Breast epithelium (tissue), 4 donors: ENCODE measurements at places on chromosomes 7 and 10. TPM values are rescaled to one million over a fixed set of nuclear protein-coding genes. Genes with fewer than 3 reads are reported as not detected.

GRCh38 chr10:111785921-111786320 lies 397.6 kb downstream of the GPAM start:
- H3K27ac ChIP-seq: no peak overlapping the region
- H3K4me3 ChIP-seq: no peak overlapping the region
- no peaks in the 10 kb centered on the region for H3K27me3 ChIP-seq
- H3K36me3 ChIP-seq: no peaks in the 10 kb centered on the region
- H3K4me1 ChIP-seq: no peaks in the 10 kb centered on the region

The ACTL6B gene
- not detected for total RNA-seq

GRCh38 chr10:12195281-12195602 lies 449 bp downstream of the NUDT5 start:
- H3K27ac ChIP-seq: peak overlapping the region; percentile 91
- H3K36me3 ChIP-seq: no peaks in the 10 kb centered on the region
- no peaks in the 10 kb centered on the region for H3K4me1 ChIP-seq
- peak overlapping the region; percentile 84 for H3K4me3 ChIP-seq
- no peaks in the 10 kb centered on the region for H3K27me3 ChIP-seq
- DNase-seq: no peak

DNA sequence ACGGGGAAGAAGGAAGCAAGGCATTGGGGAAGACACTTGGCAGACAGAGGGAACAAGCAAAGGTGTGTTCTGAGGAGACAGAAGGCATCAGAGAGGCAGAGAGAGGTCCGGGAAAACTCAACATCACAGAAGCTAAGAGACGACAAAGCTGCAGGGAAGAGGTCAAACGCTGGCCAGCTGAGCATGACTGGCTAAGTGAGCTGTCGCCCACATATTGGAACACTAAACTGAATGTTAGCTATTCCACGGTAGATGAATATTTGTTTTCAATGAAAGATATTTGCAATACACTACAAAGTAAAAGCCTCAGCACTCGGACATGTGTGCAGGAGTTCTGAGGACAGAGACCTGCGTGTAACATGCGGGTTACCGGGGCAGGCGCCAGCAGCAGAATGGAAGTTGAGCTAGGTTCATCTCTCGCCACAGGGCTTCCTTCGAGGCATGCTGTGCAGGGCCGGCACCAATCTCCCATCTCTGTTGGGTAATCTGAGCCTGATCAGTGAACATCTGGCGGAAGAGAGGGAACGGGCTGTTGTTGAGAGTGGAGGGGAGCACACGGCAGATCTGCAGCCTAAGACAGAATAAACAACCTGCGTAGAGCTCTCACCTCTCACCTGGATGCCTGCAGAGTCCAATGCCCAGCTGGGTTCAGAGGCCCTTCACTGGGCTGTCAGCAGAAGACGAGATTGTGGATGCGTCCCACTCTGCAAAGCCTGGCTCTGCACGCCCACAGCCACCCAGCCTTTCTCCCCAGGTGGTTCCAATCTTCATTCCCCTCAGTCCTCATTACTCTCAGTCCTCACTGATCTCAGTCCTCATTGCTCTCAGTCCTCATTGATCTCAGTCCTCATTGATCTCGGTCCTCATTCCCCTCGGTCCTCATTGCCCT lies 35.9 kb downstream of the INSIG1 start:
- no peaks in the 10 kb centered on the region for H3K36me3 ChIP-seq
- H3K27ac ChIP-seq: no peak overlapping the region
- H3K4me3 ChIP-seq: no peak overlapping the region
- H3K27me3 ChIP-seq: no peaks in the 10 kb centered on the region
- no peaks in the 10 kb centered on the region for H3K4me1 ChIP-seq
- DNase-seq: no peak

GRCh38 chr10:37856881-37857286 lies 526 bp downstream of the ZNF248 start:
- peak; percentile 24 for DNase-seq
- H3K4me3 ChIP-seq: peak overlapping the region; percentile 78
- H3K4me1 ChIP-seq: no peaks in the 10 kb centered on the region
- peak overlapping the region; percentile 100 for H3K27ac ChIP-seq
- H3K36me3 ChIP-seq: no peaks in the 10 kb centered on the region

- no peak overlapping the region for H3K4me3 ChIP-seq
- H3K4me1 ChIP-seq: no peaks in the 10 kb centered on the region
- H3K27ac ChIP-seq: no peak overlapping the region
Measured at GRCh38 chr7:111232249-111233084, 141.5 kb downstream of the LRRN3 start.

DNA sequence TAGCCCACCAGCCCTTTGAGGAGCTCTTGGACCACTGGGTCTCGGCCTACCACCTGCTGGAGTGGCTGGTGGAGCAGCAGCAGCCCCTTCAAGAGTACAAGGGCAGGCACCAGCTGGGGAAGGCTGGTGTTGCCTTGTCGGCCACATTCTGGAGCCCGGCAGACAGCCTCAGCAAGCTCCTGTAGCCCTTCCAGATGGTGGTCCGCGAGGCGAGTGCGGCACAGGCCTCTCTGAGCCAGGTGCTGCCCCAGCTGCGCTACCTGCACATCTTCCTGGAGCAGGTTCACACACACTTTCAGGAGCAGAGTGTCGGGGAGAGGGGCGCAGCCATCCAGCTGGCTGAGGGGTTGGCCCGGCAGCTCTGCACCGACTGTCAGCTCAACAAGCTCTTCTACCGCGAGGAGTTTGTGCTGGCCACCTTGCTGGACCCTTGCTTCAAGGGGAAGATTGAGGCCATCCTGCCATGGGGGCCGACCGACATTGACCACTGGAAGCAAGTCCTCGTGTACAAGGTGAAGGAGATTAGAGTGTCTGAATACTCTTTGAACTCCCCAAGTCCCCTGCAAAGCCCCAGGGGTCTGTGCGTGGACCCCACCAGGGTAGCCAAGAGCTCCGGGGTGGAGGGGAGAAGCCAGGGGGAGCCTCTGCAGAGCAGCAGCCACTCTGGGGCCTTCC lies 7.0 kb upstream of the ACTR3C start:
- no peak overlapping the region for H3K27ac ChIP-seq
- H3K4me1 ChIP-seq: peaks cover 3% of the 10 kb centered on the region
- DNase-seq: no peak
- H3K4me3 ChIP-seq: no peak overlapping the region

The AKR1C4 gene
- not detected for total RNA-seq

- peak overlapping the region; percentile 88 for H3K27ac ChIP-seq
- peaks cover 5% of the 10 kb centered on the region for H3K4me1 ChIP-seq
- DNase-seq: no peak
- H3K27me3 ChIP-seq: no peaks in the 10 kb centered on the region
Measured at GRCh38 chr7:134782121-134782623, 2.7 kb downstream of the CALD1 start.

The ECHDC3 gene
- 62.6 TPM for total RNA-seq

GRCh38 chr7:143379611-143380259 lies 1.4 kb upstream of the ZYX start:
- peak overlapping the region; percentile 100 for H3K27ac ChIP-seq
- H3K27me3 ChIP-seq: no peaks in the 10 kb centered on the region
- H3K4me1 ChIP-seq: peaks cover 9% of the 10 kb centered on the region
- H3K36me3 ChIP-seq: no peaks in the 10 kb centered on the region
- H3K4me3 ChIP-seq: peak overlapping the region; percentile 94
- no peak for DNase-seq

The OR9A2 gene
- 1.2 TPM for total RNA-seq

DNA sequence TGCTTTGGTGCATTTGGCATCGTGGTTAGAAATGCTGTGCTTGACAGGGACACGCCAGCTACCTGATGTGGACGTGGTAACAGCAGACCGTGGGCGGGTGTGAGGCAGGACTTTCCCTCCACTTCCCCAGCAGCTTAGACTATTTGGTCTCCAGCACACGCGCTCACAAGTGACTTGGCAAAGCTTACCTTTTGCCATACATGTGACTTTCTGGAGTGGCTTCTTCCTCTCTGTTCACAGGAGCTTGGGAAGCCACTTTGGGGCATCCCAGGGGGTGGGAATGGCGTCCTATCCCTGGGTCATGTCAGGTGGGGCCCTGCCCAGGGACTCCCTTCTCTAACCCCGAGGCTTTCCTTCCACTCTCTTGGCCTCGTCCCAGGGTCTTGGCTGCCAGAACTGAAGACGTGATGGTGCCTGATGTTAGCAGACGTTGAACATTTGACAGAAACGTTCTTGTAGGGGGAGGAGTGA lies 228.7 kb upstream of the KLF6 start:
- no peaks in the 10 kb centered on the region for H3K36me3 ChIP-seq

DNA sequence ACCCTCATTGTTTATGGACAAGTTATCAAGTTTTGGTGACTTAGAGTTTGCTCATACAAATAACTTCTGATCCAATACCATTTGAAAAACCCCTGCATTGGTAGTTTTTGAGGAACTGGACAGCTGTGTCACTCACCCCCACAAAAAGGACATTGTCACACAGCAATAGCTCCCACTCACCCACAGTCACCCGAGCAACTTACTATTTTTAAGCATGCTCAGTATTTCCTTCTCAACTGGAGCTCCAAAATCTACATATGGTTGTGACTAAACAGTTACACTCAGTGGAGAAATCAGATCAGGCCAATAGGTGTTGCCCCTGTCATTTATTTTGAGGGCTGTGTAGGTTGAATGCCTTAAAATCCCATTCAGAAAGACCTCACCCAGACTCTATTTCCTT lies 165.2 kb upstream of the AUTS2 start:
- no peak for DNase-seq
- no peaks in the 10 kb centered on the region for H3K4me1 ChIP-seq
- no peaks in the 10 kb centered on the region for H3K36me3 ChIP-seq
- no peak overlapping the region for H3K4me3 ChIP-seq

- DNase-seq: no peak
- H3K27ac ChIP-seq: no peak overlapping the region
- no peaks in the 10 kb centered on the region for H3K36me3 ChIP-seq
- H3K4me3 ChIP-seq: no peak overlapping the region
Measured at GRCh38 chr10:27618036-27618615, 114.0 kb downstream of the RAB18 start.

The CTBP2 gene
- 65.9 TPM for total RNA-seq

The TMEM176B gene
- 105 TPM for total RNA-seq

GRCh38 chr10:6269953-6270867 lies 67.5 kb downstream of the PFKFB3 start:
- H3K27ac ChIP-seq: peak overlapping the region; percentile 3
- H3K27me3 ChIP-seq: no peaks in the 10 kb centered on the region
- no peak for DNase-seq
- no peak overlapping the region for H3K4me3 ChIP-seq
- H3K36me3 ChIP-seq: no peaks in the 10 kb centered on the region

The SUPV3L1 gene
- total RNA-seq: 28.5 TPM

The PTEN gene
- 186 TPM for total RNA-seq

DNA sequence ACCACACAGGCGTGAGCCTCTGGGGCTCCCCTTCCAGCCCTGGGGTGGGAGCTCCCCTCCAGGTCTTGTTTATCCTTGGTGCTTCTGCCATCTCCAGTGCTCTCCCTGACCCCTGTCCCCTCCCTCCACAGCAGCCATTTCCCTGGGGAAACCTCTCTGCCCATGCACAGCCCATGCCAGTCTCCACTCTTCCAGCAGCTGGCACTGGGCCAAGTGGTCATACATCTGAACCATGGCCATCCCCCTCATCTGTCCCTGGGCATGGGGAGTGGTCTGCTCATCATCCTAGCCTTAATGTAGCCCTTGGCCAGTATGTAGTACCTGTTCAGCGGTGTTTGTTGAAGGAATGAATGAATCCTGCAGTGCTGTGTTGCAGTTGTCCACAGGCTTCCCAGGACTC lies 172.4 kb upstream of the ZNF32 start:
- H3K27me3 ChIP-seq: no peaks in the 10 kb centered on the region
- no peaks in the 10 kb centered on the region for H3K36me3 ChIP-seq
- no peak overlapping the region for H3K27ac ChIP-seq
- no peak for DNase-seq
- H3K4me3 ChIP-seq: no peak overlapping the region
